ENCODE measurements at places on chromosomes 1 and 21. TPM values are rescaled to one million over a fixed set of nuclear protein-coding genes. Genes with fewer than 3 reads are reported as not detected.

DNA sequence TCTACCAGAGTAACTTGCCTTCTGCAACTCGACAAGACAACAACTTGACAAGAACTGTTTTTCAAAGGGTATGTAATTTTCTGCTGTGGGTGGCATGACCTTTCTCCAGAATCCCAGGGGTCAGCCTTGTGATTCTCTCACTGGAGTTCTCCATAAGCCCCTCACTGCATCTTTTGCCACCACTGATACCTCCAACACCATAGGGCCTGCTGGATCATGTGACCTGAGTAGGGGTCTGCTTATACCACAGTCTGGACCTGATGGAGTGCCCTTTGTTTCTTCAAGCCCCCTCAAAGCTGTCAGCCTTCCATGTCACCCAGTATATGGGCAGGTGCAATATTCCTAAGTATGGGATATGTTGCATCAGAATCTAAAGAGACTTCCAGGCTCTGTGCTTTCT, 31.6 kb upstream of the DIPK1A start:
- no peak for DNase-seq

- DNase-seq: no peak
Measured at GRCh38 chr1:209134001-209134400, 449.5 kb upstream of the CAMK1G start.

- no peak for DNase-seq
Measured at GRCh38 chr1:62625415-62625814, 28.1 kb downstream of the ANGPTL3 start.

- no peak for DNase-seq
Measured at GRCh38 chr1:160005070-160005469, 26.7 kb downstream of the PIGM start.

GRCh38 chr1:204560590-204561150, 44.5 kb downstream of the MDM4 start:
- peak; percentile 25 for DNase-seq

DNA sequence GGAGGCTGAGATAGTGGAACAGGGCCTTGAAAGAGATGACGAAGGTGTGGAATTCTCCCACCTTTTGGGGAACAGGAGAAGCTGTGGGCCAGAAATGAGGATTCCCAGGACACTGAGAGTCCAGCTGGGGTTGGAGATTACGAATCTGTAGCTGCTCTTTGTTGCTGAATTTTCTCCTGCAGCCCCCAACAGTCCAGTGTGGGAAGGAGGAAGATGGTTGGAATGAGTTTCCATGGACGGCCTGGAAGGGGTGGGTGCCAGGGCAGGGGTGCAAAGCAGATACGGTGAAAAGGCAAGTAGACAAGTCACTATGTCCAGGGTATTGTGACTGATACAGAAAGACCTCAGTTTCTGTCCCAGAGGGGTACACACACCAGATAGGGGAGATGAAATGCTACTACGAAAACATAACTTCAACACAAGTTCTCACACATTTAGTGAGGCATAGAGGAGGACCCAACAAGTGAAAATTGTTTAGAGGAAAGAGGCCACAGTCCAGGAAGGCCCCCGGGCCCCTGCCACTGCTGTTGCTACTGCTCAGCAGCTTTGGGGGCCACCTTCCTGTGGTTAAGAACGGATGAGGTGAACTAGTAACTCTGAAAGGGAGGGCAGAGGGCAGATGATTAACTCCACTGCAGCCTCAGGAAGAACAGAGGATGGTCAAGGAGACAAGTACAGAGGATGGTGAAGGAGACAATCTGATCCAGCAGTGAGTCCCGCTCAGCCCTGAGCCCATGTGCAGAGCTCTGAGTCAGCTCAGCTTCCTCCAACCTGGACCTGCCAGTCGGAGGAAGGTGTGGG, 7.3 kb downstream of the CD244 start:
- DNase-seq: no peak

- peak; percentile 47 for DNase-seq
Measured at GRCh38 chr1:40646315-40646714, 19.2 kb downstream of the RIMS3 start.

DNA sequence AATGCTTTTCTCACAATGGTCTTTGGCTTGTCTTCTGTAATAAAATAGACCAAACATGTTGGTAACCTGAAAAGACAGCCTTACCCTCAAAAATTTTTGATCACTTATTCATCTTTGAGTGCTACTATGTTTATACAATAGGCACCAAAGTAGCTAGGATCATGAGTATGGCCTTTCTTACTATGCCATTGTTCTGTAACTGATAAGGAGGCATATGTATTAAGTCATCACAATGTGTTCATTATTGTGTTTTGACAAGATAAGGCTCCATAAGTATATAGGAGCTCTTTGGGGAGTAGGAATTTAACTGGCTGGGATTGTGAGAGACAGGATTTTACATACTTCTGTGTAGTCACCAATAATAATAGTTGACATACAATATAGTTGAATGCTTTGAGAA, 675 bp downstream of the TMCO2 start:
- no peak for DNase-seq

GRCh38 chr21:32372755-32373154, 20.1 kb downstream of the URB1 start:
- no peak for DNase-seq

GRCh38 chr1:67726224-67726623, 41.2 kb downstream of the GADD45A start:
- peak; percentile 52 for DNase-seq

- DNase-seq: no peak
Measured at GRCh38 chr1:183806675-183807074, 1.8 kb downstream of the RGL1 start.

- DNase-seq: peak; percentile 67
Measured at GRCh38 chr21:17461582-17461981, 51.3 kb upstream of the CXADR start.

- peak; percentile 73 for DNase-seq
Measured at GRCh38 chr1:207828485-207829158, 76.8 kb downstream of the CD46 start.

DNA sequence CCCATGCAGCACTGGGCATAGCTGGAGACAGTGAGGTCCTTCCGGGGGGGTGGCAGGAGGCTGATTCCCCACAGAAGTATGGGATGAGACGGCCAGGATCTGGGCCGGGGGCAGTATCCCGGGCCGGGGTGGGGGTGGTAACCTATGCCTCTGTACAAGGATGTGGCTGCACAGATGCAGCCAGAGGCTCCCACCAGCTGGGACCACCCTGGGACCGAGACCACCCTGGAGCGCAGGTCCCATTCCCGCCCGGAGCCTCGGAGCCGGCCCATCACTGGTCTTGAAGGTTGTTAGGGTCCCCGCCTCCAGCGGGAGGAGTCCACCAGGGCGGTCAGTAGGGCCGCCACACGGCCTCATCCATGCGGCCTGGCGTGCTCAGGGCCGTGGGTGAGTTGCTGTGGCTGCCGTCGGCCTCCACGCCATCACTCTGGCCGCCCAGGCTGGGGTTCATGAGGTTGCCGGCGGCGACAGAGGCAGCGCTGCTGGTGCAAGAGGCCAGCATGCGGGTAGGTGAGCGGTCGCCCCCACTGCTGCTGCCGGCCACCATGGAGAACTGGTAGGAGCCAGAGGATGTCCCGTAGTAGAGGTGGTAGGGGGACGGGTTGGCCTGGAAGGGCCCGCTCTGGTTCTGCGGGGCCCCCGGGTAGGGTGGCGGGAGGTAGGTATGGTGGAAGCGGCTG, 28.1 kb downstream of the RUNX3 start:
- DNase-seq: no peak

- DNase-seq: peak; percentile 84
Measured at GRCh38 chr1:31815752-31816500, at the start of gene SPOCD1. Gene SPOCD1, minus strand, starts transcription at chr1:31816022. Its CDS starts 689 bp downstream, at chr1:31815333.

- DNase-seq: no peak
Measured at GRCh38 chr1:99957818-99958217, 12.0 kb upstream of the SLC35A3 start.

DNA sequence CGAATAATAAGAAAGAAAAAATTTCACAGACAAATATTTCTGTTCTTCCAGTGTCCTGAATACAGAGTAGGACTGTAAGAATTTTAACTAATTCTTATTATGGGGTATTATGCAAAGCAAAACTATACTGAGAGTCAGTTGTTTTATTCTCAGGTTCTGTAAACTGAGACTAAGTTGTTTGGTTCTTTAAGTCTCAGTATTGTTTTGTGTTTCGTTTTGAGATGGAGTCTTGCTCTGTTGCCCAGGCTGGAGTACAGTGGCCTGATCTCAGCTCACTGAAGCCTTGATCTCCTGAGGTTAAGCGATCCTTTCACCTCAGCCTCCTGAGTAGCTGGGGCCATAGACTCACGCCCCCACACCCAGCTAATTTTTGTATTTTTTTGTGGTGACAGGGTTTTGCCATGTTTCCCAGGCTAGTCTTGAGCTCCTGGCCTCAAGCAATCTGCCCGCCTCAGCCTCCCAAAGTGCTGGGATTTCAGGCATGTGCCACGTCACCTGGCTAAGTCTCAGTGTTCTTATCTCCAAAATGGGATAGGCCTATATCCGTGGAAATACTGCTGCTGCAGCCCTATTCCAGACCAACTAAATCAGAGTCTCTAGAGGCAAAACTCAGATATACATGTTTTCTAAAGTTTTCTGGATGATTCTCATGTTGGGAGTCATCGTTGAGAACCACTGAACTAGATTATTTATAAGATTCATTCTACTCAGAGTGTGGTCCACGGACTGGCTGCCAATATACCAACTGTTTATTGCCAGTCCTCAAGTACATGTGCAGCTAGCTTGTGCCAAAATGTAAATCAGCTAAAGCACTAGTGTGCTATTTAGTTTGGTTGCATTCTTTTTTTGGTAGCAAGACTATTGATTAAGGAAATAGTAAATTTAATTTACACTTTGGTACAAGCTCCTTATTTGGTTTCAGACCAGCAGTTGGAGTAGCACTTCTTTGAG, 116.6 kb downstream of the HS2ST1 start:
- no peak for DNase-seq

DNA sequence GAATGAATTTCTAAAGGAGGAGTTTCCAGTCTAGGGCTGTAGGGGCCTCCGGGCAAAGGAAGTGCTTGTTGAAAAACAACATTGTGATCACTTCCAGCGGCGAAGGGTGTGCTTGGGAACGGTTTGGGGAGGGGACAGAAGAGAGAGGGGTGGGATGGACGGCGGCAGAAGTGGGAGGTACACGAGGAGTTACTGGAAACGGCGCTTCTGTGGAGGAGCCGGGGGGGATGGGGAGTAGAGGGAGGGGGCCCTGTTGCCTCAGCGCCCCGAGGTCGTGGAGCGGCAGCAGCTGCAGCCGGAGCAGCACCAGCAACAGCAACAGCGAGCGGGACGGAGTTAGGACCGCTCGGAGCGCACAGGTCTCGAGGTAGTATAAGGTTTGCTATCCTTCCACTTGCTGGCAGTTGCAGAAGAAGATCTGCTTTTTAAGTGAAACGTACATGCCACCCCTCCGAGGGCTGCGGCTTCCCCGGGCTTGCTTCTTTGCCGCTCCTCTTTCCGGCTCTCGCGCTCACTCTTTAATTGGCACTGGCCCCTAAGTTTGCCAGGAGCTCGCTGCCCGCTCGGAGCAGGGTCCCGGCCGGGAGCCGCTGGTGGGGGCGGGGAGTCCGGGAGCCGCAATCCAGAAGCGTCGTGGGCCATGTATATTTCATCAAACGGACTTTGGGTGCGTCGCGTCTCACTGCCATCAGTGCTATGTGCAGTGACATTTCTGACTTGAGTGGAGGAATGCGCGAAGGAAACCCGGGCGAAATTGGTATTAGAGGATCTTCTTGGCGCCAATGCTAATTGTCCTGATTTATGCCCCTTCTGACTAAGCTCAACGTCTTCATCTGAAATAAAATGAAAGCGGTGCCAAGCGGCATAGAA, 771 bp upstream of the NTNG1 start:
- DNase-seq: peak; percentile 82

DNA sequence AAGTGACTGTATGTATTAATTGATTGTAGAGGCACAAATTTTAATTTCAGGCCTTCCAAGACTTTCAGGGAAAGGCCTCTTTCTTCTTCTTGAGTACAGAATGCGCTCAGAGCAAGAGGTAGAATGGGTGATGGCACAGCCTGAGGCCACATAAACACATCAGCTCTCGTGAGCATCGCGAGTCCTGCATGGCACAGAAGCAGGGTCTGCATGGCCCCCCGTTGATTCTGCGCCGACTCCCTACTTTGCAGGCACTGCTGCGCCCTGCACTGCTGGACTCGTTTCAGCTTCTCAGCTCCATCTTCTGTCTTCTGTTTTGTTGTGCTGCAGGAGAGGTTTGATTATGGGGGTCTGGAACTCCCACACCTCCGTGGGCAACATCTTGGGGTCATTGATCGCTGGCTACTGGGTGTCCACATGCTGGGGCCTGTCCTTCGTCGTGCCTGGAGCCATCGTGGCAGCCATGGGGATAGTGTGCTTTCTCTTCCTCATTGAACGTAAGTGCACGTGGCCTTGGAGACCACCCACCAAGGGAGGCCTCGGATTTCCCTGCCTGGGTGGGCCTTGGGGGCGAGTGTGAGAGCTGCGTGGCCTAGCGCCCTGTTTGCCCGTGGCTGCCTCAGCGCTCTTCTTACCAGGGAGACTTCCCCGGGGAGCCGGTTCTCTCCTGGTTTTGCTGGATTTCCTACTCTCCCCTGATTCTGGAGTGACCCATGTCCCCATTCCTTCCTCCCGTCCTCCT, 29.6 kb downstream of the SLC37A1 start:
- DNase-seq: no peak

DNA sequence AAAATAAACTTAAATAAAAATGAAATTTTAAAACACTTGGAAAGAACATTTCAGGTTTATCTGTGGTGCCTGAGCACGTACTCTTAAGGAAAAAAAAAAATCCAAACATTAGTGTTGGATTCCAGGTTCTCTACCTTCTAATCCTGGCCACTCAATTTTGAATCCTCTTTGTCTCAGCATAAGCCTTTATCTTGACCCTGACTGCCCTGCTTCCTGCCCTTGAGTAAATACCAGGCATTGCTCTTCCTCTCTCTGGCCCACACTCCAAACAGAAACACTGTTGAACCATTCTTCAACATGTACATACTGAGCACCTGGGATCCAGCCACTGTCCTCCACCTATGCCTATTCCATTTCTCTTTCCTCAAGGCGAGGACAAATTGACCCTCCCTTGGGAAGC, 11.4 kb upstream of the VANGL1 start:
- DNase-seq: no peak

GRCh38 chr21:41616031-41616591, 108.2 kb upstream of the TMPRSS2 start:
- DNase-seq: peak; percentile 83

GRCh38 chr1:199044191-199044590, 405.4 kb downstream of the PTPRC start:
- no peak for DNase-seq

DNA sequence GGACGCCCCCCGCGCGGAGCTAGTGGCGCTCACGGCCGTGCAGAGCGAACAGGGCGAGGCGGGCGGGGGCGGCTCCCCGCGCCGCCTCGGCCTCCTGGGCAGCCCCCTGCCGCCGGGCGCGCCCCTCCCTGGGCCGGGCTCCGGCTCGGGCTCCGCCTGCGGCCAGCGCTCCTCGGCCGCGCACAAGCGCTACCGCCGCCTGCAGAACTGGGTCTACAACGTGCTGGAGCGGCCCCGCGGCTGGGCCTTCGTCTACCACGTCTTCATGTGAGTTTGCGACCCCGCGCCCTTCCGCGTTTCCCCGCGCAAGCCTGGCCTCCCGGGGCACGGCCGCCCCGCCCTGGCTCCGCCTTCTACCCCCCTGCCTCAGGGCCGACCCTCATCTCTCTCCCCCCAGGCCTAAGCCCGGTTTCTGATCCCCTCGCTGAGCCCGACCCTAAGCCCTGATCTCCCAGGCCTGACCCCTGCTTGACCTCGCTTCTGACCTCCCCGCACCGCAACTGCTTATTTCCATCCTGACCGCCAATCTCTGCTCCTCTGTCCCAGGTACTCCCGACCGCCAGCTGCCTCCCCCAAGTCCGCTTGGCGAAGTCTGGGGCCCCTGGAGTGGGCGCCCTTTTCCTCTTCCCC, 669 bp downstream of the KCNQ4 start:
- no peak for DNase-seq

The PRDM16 gene
- total RNA-seq: 3.1 TPM

The RIMS3 gene
- 0.74 TPM for total RNA-seq

The IPP gene
- 9.7 TPM for total RNA-seq

The DDX20 gene
- 64.6 TPM for total RNA-seq

The OLFML3 gene
- total RNA-seq: 2.3 TPM
